HTR-8/SVneo (cell line): ENCODE measurements at places on chromosomes 1 and 21.

- no peak for DNase-seq
These were observed 963 bp upstream of the CYP4B1 start for GRCh38 chr1:46797696-46798470.

DNA sequence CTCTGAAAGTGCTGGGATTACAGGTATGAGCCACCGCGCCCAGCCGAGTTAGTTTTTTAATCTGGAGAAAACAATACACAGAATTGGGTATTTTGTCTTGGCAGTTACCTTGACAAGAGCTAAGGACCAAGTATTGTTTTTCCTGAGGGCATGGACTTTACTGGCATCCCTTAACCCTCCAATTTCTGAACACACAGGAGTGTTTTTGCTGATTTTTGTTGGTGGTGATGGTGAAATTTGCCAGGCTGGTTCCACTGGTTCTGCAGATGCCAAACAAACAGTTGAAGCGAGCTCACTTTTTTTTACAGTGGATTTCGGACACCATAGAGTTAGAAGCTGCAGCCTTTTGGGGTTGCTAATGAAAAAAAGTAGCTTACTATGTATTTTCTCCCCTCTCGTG lies 37.2 kb upstream of the SH3D21 start:
- no peak for DNase-seq

- DNase-seq: peak; percentile 21
These were observed 468.7 kb downstream of the ADGRL2 start for GRCh38 chr1:82269431-82269830.

DNA sequence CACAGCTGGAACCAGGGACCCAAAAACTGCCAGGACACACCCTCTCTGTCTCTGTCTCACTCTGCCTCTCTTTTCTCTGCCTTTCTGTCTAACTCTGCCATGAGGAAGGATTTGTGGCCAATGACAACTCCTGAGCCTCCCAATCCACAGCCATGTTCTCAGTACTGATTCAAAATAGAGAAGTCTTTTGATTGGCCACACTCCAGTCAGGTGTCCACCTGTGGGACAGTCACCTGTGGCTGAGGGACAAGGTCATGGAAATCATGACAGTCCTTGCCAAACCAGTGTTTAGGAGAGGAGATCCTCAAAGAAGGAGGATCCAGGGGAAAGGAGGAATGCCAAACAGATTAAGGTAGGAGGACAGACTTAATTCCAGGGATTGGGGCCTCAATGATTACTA lies 15.8 kb downstream of the TINAGL1 start:
- DNase-seq: no peak

DNA sequence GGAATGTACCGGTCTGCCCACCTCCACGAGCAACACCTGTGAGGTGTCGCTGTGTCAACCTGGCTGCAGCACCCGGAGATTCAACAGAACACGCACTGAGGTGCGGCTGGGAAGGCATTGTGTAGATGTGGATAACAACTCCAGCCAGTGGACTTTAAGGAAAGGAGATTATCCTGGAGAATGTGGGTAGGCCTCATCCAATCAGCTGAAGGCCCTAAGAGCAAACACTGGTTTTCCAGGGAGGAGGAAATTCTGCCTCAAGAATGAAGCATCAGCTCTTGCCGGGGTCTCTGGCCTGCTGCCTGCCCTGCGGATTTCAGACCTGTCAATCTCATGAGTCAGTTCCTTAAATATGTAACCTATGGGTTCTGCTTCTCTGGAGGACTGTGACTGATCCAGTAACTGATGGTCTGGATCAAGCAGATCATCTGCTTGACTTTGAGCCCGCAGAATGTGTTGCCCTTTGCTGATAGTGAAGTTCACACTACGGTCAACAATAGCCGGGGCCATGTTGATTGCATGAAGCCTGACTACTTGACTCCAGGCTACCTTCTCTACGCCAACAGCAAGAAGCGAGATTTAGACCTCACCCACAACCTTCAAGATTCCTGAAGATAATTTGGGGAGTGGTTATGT lies 15.9 kb upstream of the PRDM15 start:
- peak; percentile 79 for DNase-seq

DNA sequence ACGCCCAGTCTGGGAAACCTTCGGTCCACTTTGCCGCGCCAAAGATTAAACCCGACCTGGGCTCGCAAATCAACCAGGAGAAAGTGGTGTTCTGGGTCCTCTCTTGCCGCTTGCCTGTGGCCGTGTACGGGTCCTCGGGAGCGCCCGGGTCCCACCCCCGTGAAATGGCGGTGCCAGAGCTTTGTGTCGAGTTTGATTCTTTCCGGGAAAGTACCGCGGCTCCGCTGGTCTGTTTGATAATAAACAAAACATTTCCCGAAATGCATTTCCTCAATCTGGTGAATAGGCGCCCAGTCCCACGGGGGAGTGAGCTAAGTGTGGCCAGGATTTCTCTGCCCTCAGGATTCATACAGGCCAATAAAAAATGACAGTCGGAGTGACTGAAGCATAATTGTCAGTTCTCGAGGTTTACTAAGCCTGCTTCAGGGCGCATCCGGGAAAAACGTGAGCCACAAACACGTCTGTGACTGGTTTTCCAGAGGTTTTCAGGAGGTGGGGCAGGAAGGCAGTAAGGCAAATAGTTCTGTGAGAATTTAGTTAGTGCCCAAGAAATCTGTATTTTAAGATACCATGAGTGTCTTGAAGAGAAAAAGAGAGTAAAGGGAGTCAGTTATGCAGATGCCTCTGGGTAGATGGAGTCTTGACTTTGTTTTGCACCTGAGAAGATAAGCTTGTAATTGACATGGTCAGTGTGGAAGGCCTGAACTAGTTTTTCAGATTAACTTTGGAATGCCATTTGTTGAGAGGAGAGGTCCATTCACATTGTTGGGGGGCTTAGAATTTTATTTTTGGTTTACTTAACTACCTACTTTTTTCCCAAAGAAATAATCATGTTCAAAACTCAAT lies 675 bp downstream of the IFNAR1 start:
- peak; percentile 49 for DNase-seq

GRCh38 chr1:8201331-8201861 lies 116.5 kb upstream of the SLC45A1 start:
- DNase-seq: no peak

- DNase-seq: no peak
These were observed 20.6 kb downstream of the KIRREL1 start for GRCh38 chr1:158013840-158014730.

DNA sequence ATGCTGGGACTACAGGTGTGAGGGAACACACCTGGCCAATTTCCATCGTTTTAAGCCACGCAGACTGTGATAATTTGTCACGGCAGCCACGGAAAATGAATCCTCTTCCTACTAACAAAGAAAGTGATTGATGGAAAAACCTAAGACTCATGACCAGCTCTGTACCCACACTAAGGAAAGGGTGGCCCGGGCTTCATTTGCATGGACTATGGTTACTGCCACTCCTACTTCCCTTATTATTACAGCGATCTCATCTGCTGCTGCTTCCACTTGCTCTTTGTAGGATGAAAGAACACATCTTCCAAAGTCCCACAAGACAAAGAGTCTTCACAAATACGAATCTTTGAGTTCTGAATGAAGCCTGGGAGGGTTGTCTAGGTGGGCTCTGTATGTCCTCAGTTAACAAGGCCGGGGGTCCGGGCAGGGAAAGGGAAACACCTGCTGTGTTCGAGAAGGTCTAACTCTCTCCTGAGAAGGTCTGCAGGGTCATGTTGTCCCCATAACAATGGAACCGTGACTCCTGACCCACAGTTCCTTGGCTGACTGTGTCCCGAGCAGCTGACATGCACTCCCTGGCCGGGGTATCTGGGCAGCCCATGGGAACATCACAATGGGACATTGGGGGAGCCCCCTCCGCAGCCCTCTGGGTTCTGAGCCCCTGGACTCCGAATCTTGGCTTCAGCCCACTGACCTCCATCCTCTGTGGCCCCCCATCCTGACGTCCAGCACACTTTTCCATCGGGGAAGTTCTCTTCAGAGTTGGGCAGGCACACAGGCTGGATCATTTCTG lies 13.3 kb upstream of the TFF1 start:
- no peak for DNase-seq
